Upper lobe of left lung (tissue), 6 donors: ENCODE measurements at places on chromosomes 6 and 20. TPM values are rescaled to one million over a fixed set of nuclear protein-coding genes. Genes with fewer than 3 reads are reported as not detected.

Gene OR2H1
- total RNA-seq = not detected

Gene HRH3
- total RNA-seq = not detected

Gene C2
- total RNA-seq = 322 TPM

Gene CST2
- 0.98 TPM for total RNA-seq

Gene L3MBTL3
- 3.2 TPM for total RNA-seq

Gene ULBP2
- 1.00 TPM for total RNA-seq
